ENCODE measurements at places on chromosomes 13 and 19.

GRCh38 chr13:33073338-33073737 is 57.1 kb downstream of the KL start:
- DNase-seq, result no peak

- no peak for DNase-seq
These were observed 367 bp downstream of the NDUFS7 start for GRCh38 chr19:1384085-1384462.

DNA sequence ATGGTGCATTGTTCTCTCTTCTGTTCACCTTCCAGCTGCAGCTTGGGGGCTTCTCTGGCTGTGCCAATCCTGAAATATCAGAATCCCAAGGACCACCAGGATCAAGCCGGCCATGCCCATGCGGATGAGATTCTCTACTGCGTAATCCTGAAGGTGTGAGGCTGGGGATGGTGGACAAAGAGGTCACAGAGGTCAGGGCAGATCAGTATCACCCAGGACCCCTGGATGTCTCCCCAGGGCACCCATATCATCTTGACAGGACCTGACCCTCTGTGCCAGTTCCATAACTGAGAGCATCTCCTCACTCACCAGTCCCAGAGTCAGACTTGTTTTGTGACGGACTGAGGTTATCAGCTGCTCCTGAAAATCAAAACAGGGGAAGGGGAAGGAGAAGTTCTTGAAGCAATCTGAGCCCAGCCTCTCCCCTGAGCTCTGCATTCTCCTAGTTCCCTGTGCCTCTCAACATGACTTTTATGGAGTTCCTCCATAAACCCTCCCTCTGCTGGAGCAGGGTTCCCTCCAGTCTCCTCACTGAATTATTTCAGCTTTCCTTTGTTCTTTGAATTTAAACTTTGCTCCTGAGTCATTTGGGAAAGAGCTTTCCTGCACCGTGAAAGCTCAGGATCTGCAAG is 5.5 kb downstream of the LILRA5 start:
- no peak for DNase-seq

DNA sequence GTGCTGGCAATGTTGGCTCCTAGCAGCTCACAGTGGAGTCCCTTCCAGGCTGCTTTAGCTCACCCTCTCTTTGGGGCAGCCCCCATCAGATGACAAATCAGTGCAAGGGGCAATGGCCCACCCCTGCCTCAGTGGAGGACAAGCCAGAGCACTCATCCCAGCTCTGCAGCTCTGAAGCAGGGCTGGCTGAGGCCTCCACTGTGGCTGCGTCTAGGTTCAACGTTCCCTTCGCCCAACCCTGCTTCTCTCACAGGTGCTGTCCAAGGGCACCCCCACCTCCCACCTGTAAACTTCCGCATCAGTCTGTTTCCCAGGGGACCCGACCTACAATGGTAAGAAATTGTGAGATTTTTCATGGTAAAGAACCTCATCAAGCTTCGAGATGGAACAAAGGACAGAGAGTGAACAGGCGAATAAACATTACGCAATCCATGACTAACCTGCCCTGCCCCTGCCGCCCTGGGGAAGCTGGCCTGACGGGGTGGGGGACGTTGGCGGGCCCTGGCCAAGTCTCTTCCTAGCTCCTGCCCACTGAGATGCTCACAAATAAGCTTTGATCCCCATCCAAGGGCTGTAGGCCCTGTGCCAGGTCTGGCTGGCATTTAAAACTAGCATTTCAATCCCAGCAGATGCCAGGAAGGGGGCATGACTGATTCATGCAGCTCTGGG is 40.5 kb downstream of the DZIP1 start:
- DNase-seq, result no peak

DNA sequence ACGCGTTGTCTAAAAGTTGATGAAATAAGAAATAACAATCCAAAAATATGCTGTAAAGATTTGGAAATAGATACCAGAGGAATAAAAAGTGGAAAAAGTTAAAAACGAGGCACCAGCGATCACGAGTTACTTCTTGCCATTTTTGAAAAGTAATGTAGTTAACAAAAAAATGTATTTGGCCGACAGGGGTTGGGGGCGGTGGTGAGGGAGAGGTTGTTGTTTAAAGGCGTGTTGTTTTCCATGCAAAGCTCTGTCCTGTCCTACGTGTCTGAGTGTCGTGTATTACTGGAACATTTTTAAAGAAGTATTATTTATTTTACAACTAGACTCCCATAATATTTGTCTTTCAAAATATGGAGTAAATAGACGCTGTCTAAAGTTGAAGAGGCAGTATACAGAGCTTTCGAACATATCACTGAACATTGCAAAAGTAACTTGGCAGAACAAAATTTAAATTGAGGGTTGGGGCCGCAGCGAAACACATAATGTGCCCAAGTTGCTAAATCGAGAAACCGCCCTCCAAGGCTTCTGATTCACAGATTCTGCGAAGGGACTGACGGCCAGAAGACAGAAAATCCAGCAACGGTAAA is 823 bp downstream of the FBXO17 start:
- no peak for DNase-seq

DNA sequence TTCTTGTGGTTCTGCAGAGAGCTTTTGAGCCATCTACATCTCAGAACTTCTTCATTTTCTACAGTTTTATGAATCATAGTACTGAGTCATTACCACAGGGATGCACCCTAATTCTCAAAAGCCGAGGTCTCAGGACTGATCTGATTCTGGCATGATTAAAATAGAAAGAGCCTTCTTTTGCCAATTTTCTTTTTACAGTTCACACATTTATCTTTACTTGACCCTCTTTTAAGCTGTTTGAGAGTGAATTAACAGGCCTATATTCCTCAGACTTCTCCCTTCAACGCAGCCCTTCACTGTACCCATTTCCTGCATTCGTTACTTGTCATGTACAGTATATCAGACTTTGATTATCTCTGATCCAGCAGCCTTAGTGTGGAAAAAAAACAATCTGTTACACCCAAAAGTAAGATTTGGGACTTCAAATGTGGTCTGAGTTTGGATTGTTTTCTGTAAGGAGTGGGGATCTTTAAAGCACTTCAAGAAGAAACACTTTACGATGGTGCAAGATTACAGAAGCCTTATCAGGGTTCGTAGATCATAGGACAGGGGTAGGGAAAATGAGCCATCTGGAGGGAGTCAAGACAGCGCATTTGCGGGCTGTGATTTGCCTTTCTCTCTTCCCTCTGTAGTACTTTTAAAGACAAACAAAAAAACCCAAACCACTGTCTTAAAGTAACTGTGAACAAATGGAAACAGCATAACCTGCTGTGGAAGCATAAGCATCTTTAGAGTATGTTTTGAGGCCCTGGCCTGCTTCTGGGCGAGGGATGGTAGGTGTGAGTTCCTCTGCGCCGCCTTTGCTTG is 15.3 kb upstream of the GPR183 start:
- DNase-seq, result peak; percentile 43

DNA sequence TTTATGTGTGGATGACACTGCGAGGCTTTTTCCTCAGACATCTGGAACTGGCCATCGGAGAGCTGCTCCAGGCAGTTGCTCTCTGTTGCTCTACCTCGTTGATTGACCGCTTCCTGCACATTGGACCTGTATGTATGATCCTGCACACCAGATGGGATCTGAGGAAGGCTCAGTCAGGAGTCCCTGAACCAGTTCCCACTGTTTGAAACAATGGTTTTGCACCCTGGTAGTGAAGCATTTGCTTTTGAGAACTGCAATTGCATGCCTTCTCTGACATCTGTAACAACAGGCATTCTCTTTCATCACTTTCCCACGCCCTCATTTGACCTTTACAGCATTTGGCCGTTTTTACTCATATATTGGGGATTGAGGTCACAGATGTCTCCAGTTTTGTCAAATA is 61.1 kb upstream of the NPAS1 start:
- DNase-seq, result no peak

DNA sequence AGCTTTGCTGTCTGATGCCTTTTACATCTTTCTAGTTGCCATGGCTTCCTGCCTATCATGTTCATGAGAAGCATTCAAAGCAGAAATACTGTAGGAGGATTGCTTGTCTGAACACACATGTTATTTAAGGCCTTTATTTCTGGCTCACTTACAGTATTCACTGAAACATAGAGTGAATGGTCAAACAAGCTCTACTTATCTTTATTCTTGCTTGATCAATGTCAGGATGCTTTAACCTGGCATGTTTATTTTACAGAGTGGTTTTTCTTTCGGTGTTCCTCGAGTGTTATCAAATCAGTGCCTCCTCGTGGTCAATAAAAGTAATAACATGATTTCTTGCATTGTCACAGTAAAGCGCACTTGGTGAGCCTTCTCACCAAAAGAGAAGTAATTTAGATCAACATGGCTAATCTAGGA is 73.5 kb upstream of the PCDH17 start:
- DNase-seq, result no peak

- DNase-seq, result no peak
These were observed 1895.6 kb upstream of the PRR20A start for GRCh38 chr13:55245005-55245644.
